ENCODE measurements at places on chromosomes 11 and 22.

- DNase-seq, result no peak
Measured at GRCh38 chr22:50105208-50106100, 15.6 kb downstream of the MOV10L1 start.

- DNase-seq, result no peak
Measured at GRCh38 chr22:31530823-31531195, 34.5 kb downstream of the SFI1 start.

DNA sequence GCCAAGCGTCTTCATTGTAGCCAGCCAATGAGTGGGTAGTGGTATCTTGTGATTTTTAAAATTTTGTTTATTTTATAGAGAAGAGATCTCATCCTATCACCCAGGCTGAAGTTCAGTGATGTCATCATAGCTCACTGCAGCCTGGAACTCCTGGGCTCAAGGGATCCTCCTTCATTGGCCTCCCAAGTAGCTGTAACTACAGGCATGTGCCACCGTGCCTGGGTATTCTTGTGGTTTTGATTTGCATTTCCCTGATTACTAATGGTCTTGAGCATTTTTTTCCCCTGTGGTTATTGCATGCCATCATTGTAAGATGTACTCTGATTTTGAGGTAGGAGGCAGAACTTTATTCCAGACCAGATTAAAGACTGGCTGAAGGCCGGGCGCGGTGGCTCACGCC lies 2.4 kb upstream of the DENND6B start:
- DNase-seq, result no peak

DNA sequence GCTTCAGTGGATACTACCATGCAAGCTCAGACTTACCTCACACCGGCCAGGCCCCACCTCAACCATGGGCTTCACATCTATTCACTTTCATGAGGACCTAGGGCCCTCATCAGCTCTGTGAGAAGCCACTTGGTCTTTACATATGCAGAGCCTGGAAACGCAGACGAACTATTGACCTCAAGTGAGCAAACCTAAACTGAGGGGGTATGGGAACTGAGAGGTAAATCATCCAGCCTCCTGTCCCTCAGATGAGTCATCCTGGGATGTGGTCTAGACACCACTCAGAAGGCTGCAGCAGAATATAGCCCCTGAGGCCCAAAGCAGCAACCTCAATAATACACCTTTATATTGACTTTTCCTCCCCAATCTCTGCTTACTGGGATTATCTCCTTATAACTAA lies 578.0 kb downstream of the INSC start:
- DNase-seq, result no peak

GRCh38 chr11:2289350-2289749 lies 12.4 kb downstream of the C11orf21 start:
- no peak for DNase-seq

Data from stimulated activated CD8-positive, alpha-beta memory T cell treated with anti-CD3 and anti-CD28 coated beads, Interleukin-4, amount 100 ng/mL, for 48 hours (primary cell).